A549 treated with ZK216348 at 1 μM for 4 hours (cell line): ENCODE measurements at places on chromosomes 12 and 14. TPM values are rescaled to one million over a fixed set of nuclear protein-coding genes. Genes with fewer than 3 reads are reported as not detected.

MED6 gene
- total RNA-seq, result 39.5 to 67.9 TPM (median 42.2 TPM) in 5 replicates

SLC48A1 gene
- total RNA-seq, result 17.4 to 30.3 TPM (median 29.0 TPM) in 5 replicates

NXPH4 gene
- total RNA-seq, result 2.7 to 6.3 TPM (median 5.1 TPM) in 5 replicates

NEUROD4 gene
- total RNA-seq, result not detected in 5 replicates

UNC79 gene
- total RNA-seq, result 0.01 to 0.04 TPM in 2 of 5 replicates, not detected in the others
